Mammary epithelial cell (primary cell): ENCODE measurements at places on chromosomes 3 and 15. TPM values are rescaled to one million over a fixed set of nuclear protein-coding genes. Genes with fewer than 3 reads are reported as not detected.
A peak's percentile ranks its signal among the peaks of the same experiment; 100 is the strongest.

Gene ATP2B2
- total RNA-seq, result not detected in 2 replicates

Gene PP2D1
- total RNA-seq, result not detected

Gene ENTPD3
- 3.2 and 4.8 TPM in 2 replicates for total RNA-seq

Gene ABCC5
- total RNA-seq, result 17.3 TPM

Gene ALG1L2
- not detected for total RNA-seq

Gene LRRN1
- total RNA-seq, result not detected in 2 replicates

Gene CISH
- 1.2 and 2.8 TPM in 2 replicates for total RNA-seq

Gene CHRNA5
- total RNA-seq, result 2.2 TPM

Gene ACAD11
- total RNA-seq, result 24.9 and 34.8 TPM in 2 replicates

Gene RNU5B-1
- total RNA-seq, result not detected

Gene B2M
- total RNA-seq, result 518 and 620 TPM in 2 replicates

Gene NR2F2
- total RNA-seq, result 3.2 TPM

Gene TMEM212
- not detected in 2 replicates for total RNA-seq

Gene MKRN3
- total RNA-seq, result 1.3 TPM

- no peak for DNase-seq
Measured at GRCh38 chr3:115211810-115212492, 64.9 kb upstream of the ZBTB20 start.

- DNase-seq, result no peak
Measured at GRCh38 chr3:10010421-10010877, 15.8 kb upstream of the FANCD2 start.

GRCh38 chr15:73806698-73807483 is 53.7 kb upstream of the INSYN1 start:
- DNase-seq, result no peak

DNA sequence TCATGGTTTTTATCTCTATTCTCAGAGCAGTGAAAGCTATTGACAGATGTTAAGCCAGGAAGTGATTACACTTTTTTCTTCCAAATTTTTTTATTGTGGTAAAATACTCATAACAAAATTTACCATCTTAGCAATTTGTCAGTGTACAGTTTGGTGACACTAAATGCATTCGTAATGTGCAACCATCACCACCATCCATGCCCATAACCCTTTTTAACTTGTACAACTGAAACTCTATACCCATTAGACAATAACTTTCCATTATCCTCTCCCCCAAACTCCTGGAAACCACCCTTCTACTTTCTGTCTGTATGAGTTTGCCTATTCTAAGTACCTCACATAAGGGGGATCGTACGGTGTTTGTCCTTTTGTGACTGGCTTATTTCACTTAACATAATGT is 15.1 kb upstream of the POMGNT2 start:
- DNase-seq, result no peak

DNA sequence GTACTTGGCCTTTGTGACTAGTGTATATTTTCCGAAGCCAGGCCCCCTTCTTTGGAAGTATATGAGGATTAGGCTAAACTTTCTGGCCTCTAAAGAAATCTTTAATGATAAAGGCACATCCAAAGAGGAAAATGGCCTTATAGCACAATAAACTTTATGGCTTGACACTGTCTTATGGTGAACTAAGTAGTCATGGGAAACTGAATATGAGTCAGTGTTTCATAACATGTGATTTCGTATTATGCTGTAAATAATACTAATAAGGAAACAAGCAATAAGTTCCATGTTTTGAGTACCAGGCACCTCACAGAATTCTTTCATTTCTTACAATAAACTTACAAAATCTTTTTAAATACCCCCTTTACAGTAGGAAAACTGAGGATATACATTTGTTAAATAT is 8.2 kb downstream of the ZPLD1 start:
- DNase-seq, result no peak

DNA sequence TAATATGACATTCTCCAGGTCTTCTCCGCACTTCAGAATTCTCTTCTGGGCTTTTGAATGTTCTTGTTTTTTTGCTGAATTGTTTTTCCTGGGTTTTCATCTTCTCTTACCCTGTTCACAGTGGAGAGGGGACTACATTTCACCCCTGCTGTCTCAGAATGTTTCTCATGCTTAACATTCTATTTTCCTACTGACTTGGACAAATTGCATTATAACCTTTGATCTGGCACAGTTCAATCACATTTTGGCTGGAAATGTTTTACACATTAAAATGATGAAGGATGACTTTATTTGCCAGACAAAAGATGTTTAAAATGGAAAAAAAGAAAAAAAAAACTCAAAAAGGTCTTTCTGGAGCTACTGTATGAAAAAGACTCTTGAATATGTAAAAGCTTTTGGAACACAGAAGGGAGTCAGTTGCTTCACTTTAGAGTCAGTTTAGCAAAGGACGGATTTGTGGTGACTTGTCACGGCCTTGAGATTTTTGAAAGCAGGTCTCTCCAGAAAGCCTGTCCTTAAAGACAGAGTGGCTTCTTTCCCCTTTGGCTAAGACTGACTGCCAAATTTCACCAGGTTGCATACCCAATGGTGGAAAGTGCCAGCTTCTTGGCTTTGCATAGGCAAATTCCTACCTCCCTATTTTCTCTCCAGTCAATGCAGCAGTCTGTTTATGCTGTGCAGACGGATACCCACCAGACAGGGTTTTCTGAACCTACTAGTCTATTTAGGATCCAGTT is 401.0 kb upstream of the TBL1XR1 start:
- DNase-seq, result no peak

GRCh38 chr3:71859123-71859519 is 74.2 kb upstream of the PROK2 start:
- peak; percentile 49 for DNase-seq

GRCh38 chr15:33701304-33701696 is 267.0 kb upstream of the CHRM5 start:
- DNase-seq, result no peak

GRCh38 chr3:156674911-156675829 is 780 bp downstream of the TIPARP start:
- DNase-seq, result peak; percentile 34

DNA sequence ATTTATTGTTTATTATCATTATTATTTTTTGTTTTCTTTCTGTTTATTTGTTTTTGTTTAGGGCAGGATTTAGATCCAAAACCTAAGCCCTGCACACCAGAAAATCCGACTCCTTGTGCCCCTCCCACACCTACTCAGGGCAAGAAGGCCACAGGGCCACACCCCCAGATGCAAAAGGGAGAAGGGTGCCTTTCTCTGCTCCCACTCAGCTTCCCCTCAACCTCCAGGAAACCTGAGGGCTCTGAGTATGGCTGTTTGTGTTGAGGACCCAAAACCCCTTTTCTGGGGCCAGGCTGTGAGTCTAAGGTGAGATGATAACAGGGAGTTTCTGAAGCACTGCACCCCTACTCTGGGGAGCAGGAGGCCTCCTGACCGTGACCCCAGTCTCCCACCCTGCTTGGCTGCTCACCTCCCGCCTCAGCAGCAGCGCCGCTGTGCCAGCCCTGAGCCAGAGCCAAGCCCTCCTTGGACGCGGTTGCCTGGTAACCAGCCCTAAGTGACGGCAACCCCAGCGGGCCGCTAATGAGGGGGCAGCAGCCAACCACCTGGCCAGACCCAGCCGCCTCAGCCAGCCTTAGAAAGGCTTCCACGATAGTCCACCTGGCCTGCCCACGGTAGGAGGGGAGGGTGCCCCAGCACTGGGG is 6.4 kb upstream of the C15orf39 start:
- no peak for DNase-seq

GRCh38 chr3:98530676-98531075 is 1.1 kb upstream of the GPR15 start:
- no peak for DNase-seq

GRCh38 chr3:43956945-43957344 is 266.2 kb downstream of the ABHD5 start:
- no peak for DNase-seq

- DNase-seq, result no peak
Measured at GRCh38 chr3:14647976-14648955, 3.3 kb upstream of the CCDC174 start.

DNA sequence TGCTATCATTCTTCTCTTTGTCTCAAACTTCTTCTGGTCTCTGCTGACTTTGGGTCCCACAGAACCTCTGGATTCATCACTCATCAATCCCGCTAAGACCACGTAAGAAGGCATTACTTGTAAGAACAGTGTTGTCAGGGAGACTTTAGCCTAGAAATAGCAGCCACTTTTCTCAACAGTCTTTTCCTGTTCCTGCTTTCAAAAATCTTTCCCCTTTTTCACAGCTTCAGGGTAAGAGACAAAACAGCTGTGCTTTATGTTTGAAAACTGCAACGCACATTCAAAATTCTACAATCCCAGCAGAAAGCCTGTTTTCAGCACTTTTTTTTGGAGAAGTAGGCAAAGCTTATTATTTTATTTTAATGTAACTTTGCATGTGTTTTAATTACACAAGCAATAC is 42.0 kb upstream of the FAM98B start:
- no peak for DNase-seq

- no peak for DNase-seq
Measured at GRCh38 chr3:42439261-42440115, 29.1 kb upstream of the LYZL4 start.

- peak; percentile 68 for DNase-seq
Measured at GRCh38 chr15:88745696-88746095, 57.5 kb upstream of the ACAN start.

DNA sequence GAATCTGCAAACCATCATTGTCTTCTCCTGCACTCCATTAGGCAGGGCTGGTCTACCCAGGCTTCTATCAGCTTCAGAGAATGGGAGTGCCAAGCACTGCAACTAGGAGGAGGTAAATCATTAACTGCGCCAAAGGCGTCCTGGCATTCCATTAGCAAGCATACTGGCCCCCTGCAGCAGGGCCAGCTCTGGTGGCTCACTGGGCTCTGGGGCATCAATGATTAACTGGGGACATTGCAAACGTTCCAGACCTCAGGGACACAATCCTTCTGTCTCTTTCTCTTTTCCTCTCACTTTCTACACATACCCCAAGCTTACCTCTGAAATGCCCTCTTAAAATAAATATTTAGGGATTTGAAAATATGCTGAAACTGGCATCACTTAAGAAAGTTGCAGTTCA is 129.0 kb downstream of the MYLK start:
- DNase-seq, result no peak

GRCh38 chr3:189834462-189834861 is 203.3 kb downstream of the TP63 start:
- peak; percentile 57 for DNase-seq

DNA sequence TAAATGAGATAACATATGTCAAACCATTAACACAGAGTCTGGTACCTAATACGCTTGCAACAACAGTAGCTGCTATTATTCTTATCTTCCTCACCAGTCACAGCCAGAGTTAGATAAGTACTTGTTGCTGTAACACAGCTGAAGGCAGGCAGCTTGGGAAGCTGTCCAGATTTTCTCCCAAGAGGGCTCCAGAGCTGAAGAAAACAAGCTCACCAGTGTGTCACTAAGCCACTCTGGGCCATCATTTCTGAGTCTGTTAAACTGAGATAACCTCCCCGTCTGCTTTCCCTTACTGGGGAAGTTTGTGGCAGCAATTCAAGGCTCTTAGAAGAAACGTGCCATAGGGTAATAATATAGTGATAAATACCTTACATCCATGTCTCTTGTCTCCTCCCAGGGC is 226.3 kb downstream of the TAFA4 start:
- DNase-seq, result no peak

DNA sequence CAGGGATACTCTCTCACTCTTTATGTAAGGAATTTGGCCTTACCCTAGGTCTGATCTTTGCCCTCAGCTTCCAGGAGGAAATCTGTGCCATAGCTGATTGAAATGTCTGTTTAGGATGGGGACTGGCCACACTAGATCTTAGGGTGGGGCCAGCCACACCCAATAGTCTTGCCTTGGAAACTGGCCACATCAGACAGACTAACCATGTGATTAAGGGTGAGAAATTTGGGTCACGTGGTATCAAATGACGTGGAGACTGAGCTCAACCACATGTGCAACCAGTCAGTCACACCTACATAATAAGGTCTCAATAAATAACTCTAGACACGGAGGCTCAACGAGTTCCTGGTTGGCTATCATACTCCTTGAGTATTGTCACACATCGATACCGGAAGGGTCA is 113.5 kb downstream of the CNTN3 start:
- no peak for DNase-seq

- no peak for DNase-seq
Measured at GRCh38 chr15:25715536-25716413, 147.4 kb downstream of the ATP10A start.

DNA sequence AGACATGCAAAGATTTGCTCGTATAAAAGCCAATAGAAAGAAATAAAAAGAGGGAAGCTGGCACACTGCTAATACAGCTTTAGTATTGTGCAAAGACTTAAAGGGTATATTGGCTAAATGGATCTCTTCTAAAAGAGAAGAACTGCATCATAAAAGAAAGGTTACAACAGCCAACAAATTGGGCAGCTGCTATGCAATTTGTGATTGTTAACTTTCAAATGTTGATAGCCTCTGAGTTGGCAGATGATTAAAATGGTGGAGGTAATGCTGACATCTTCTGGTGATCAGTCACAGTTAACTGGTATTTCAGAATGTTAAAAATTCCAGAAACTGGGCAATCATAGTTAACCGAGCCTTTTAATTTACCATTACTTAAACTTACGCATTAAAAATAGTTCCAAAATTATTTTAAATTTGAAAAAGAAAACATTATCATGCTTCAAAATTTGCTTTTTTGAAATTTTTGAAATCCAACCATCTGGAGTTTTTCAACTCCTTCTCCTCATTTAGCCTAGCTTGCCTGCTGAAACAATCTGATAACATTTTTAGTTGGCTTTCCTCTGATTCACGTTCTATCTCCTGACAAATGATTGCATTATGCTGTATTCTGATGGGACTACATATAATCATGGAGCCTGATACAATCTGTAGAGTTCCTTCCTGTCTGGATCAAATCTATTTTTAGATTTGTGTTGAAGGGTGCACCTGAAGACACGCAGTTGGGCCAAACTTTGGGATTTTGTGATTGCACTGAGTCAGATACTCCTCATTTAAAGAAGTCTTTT is 144.0 kb upstream of the PDZRN3 start:
- DNase-seq, result no peak

GRCh38 chr3:112874725-112875124 is 28.1 kb upstream of the CD200R1L start:
- no peak for DNase-seq

DNA sequence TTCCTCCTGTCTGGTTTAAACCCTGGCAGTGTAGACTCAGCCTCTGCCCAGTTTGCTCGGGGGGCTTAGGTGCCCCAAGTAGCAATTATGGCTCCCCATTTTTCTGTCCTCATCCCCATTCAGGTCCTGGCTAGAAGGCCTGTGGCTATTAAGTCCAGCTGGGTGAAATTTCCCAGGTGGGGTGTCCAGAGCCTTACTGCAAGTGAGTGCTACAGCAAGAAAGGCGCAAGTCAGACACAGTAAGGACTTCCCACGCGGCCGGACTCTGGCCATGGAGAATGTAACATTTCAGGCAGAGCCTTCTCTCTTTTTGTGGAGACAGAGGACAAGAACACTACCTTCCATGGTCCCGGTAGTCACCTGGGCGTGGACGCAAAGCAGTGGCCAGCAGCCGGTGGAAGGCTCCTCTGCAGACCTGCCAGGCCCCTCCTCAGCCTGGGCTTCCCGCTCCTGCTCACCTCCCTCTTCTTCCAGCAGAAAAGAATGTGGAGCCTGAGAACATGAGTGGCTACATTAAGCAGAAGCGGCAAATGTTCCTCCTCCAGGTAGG is 23.3 kb downstream of the CFAP100 start:
- no peak for DNase-seq
